MG63 (cell line): ENCODE measurements at places on chromosomes 6 and 20. TPM values are rescaled to one million over a fixed set of nuclear protein-coding genes. Genes with fewer than 3 reads are reported as not detected.

Gene TRIM10
- total RNA-seq: not detected in 2 replicates

Gene RCAN2
- total RNA-seq: 5.5 and 7.6 TPM in 2 replicates

Gene CCN2
- total RNA-seq: 830 and 953 TPM in 2 replicates

Gene HLA-DQB2
- not detected in 2 replicates for total RNA-seq

Gene OR2B6
- not detected in 2 replicates for total RNA-seq

DNA sequence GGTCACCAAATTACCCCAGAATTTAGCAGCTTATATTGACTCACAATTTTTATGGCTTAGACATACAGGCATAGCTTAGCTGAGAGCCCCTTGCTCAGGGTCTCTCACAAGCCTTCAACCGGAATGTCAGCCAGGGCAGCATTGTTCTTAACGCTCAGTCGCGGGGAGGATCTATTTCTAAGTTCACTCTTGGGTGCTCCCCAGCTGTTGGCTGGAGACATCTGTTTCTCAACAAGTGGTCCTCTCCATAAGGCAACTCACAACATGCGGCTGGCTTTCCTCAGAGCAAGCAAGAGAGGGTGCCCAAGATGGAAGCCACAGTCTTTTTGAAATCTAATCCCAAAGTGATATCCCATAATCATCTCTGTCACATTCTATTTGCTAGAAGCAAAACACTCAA lies 46.6 kb downstream of the SLX4IP start:
- no peak for DNase-seq

DNA sequence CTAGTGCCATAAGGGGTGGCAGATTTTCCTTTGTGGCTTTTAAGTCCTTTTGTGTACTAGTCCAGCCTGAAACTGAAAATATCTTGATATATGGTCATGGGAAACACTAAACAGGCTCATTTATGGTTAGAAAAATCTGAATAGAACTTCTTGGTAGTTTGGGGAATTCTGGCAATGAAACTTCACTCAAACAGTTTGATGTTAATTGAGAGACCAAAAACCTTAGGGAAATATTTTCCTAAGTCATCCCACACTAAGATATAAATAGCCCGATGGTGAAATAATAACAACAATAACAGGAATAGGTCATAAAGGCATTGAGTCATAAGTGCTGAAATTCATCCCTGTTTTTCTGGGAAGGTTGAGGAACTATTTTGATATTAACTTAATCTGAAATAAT lies 146.2 kb upstream of the SMLR1 start:
- no peak for DNase-seq
